ENCODE measurements at places on chromosomes 7 and 10.

- no peak for DNase-seq
Measured at GRCh38 chr7:133112976-133113375, 31.1 kb upstream of the CHCHD3 start.

- DNase-seq: no peak
Measured at GRCh38 chr7:138460176-138460648, at the start of gene TRIM24. TRIM24 (plus strand) TSS chr7:138460259; CDS start chr7:138460549, 290 bp downstream.

DNA sequence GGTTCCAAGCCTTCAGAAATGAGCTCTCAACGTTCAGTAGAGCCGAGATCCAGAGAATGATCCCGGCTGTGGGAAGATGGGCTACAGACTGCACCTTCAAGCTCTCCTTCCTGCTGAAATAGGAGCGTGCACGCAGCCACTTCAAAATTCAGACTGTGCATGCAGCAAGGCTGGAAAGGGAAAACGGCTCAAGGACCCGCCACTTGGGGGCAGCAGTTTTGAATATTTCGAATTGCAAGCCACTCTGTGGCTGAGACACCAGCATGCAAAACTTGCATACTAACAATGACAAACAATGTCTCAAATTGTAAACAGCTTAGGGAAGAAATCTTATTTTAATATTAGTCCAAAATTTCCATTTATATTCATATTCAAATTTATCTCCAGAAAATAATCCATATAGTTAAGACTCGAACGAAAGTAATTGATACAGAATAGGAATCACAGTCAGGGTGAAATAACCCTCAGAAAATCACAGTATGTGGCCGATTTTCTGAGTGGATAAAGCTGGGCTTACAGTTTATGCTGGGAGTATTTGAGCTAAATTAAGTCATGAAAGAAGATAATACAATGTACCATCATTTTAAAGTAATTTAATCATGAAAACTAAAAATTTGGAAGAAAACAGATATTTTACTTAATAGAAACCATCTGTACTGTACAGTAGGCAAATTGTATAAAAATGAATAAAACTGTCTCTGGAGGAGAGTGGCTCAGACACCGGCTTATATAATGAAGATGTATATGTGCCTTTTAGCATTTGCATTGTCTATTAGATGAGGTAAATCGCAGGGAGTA, 137.9 kb upstream of the MKI67 start:
- DNase-seq: no peak

DNA sequence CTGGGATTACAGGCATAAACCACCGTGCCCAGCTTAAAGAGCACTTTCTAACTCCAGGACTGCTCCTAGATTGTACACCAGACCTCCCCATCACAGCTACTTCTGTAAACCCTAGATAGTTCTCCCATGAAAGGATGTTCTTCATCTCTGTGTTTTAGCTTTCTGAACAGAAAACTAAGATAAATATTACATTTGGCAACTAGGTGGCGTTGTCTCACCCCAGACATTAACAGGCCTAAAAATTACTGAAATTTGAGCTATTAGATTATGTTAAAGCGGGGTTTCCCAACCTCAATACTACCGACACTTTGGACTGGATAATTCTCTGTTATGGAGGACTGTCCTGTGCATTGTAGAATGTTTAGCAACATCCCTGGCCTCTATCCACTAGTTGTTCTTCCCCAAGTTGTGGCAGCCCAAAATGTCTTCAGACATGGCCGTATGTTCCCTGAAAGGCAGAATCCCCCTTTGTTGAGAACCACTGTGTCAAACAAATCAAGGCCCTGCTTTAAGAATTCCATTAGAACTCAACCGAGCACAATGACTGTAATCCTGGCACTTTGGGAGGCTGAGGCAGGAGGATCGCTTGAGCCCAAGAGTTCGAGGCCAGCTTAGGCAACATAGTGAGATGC, 19.1 kb downstream of the ATOH7 start:
- DNase-seq: no peak

- DNase-seq: peak; percentile 37
Measured at GRCh38 chr10:70132098-70133029, at the start of gene AIFM2. AIFM2 (minus strand) TSS chr10:70132825; CDS start chr10:70124084, 8,741 bp downstream.

DNA sequence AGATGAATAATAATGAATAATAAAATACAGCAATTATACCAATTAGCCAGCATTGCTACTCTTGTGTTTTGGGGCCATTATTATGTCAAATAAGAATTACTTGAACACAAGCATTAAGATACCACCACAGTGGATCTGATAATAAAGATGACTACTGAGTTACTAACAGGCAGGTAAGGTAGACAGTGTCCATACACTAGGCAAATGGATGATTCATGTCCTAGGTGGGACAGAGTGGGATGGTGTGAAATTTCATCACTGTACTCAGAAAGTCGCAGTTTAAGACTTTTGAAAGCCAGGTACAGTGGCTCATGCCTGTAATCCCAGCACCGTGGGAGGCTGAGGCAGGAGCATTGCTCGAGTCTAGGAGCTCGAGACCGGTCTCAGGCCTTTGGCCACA, 8.7 kb upstream of the UNC5B start:
- peak; percentile 3 for DNase-seq

DNA sequence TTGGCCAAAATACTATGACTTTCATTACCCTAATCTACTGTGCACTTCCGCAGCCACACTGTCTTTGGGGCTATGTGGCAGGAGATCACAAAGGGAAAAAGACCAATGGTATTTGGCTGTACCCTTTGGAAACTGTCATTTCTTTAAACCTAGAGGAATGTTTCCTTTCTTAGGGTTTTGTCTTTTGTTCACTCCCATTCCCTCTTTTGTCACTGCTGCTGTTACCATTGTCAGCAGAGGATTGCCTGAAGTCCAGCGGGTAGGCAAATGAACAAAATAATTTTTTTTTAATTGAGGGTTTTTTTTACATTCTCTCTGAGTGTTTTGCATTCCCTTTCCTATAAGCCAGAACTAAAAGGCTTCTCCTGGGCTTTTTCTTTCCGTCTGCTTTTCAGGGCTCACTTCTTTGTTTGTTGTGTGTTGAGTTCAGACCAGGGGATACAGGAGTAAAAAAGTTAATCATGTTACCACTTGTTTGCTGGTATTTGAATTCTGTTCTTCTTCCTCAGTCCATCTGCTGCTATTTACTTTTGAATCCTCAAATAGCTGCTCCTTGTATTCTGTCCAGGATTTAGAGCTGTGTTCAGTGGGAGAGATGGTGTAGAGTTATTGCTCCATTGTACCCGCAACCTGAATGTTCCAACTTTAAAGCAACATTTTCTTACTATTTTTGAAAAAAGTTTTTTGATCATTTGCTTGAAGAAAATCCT, 374.6 kb downstream of the SUGCT start:
- no peak for DNase-seq

GRCh38 chr10:114629824-114630730, 28.0 kb downstream of the ABLIM1 start:
- DNase-seq: peak; percentile 44

GRCh38 chr10:53108317-53108934, 335.8 kb upstream of the MBL2 start:
- DNase-seq: no peak

- no peak for DNase-seq
Measured at GRCh38 chr10:72772031-72772430, 80.1 kb downstream of the MCU start.

DNA sequence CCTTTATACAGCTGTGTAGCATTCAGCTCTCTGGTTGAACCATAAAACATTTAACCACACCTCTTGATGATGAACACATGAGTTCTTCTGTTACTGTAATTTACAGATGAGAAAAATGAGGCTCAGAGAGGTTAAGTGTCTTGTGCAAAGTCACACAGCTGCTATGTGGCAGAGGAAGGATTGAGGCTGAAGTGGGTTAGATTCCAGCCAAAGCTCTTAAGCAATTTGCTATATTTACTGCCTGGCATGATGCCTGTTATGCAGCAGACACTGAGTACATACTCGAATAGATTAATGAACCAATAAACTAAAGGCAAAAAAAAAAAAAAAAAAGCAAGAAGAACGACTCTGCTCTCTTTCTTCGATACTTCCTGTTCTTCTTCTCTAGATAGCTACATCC, 35.7 kb downstream of the GFRA1 start:
- DNase-seq: no peak

GRCh38 chr7:45239486-45239885, 81.9 kb downstream of the RAMP3 start:
- peak; percentile 56 for DNase-seq

GRCh38 chr7:66905278-66905677, 15.7 kb upstream of the TMEM248 start:
- no peak for DNase-seq
